ENCODE measurements at places on chromosomes 12 and 14.

- no peak for DNase-seq
Measured at GRCh38 chr12:101527682-101528081, 52.5 kb downstream of the SPIC start.

DNA sequence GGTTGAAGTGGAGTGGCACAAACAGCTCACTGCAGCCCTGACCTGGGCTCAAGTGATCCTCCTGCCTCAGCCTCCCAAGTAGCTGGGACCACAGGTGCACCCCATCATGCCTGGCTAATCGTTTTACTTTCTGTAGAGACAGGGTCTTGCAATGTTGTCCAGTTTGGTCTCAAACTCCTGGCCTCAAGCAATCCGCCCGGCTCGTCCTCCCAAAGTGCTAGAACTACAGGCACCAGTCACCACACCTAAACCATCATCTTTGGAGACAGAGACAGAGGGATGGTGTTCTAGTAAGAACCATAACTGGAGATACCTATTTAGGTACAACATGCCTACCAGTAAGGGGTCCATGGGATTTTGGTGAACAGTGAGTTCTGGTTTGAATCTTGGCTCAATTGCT lies 2.5 kb upstream of the DDX23 start:
- DNase-seq, result no peak

- no peak for DNase-seq
Measured at GRCh38 chr12:57996520-57996919, 55.2 kb downstream of the ATP23 start.

- DNase-seq, result no peak
Measured at GRCh38 chr12:31508436-31509150, 82.3 kb downstream of the DENND5B start.

DNA sequence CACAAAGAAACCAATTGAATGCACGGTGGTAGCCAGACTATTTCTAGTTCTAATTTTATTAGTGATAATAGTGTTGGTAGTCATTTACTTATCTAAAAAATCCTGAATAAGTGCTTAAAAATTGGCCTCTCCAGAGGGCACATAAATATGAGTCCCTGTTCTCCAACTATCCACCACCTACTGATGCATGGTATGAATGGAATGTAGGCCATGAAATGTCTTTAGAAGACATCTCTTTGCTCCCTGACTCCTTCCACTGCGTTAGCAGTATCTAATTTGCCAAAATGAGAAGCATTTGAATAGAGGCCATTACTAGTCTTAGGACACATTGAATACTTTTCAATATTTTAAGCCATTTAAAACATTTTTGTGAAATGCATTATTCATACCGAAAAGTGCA lies 261.7 kb downstream of the LRFN5 start:
- DNase-seq, result no peak

GRCh38 chr14:26344596-26344995 lies 253.2 kb downstream of the NOVA1 start:
- no peak for DNase-seq

GRCh38 chr12:31597066-31597465 lies 6.1 kb upstream of the DENND5B start:
- no peak for DNase-seq

- no peak for DNase-seq
Measured at GRCh38 chr12:99059824-99060511, 414.9 kb downstream of the APAF1 start.

GRCh38 chr12:53176750-53177149 lies 3.8 kb upstream of the ZNF740 start:
- DNase-seq, result no peak

DNA sequence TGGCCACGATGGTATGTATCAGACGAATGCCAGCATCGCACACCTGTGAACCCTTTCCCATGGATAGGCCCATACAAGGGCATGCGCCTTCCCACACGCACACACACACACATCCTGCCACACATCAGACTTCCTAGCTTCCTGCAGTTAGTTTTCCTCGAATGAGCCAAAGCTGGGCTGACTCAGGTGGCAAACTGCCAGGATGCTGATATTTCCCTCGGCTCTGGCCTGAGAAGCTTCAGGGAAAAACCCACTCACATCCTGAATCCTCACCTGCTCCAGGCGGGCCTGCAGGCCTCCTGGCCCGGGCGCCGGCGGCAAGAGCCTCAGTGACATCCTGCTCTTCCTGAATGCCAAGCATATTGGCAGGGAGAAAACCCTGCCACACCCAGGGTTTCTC lies 22.4 kb downstream of the CALM1 start:
- no peak for DNase-seq

DNA sequence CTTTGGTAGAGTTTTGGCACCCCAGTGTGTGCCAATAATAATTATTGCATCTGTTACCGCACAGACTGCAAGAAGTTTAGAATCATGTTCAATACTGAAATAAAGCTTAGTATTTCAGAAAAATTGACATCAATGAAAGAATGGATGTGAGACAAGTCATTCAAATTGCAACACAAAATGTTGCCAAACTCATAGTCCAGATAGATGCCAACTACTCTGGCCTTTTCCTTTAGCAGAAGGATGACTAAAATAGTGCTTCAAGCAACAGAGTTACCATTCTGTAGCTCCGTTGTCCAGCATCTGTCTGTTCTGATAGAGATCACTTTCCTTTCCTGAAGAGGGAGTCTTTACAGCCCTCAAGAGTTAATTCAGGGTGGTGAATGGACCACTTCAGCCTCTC lies 77.5 kb downstream of the LIN7A start:
- no peak for DNase-seq

GRCh38 chr12:3164454-3165077 lies 87.4 kb downstream of the TSPAN9 start:
- no peak for DNase-seq

- no peak for DNase-seq
Measured at GRCh38 chr14:74350928-74351323, 2.7 kb downstream of the VRTN start.

GRCh38 chr12:54689034-54689372 lies 40.8 kb upstream of the DCD start:
- no peak for DNase-seq

GRCh38 chr12:121825041-121825523 lies 21.3 kb downstream of the SETD1B start:
- no peak for DNase-seq

DNA sequence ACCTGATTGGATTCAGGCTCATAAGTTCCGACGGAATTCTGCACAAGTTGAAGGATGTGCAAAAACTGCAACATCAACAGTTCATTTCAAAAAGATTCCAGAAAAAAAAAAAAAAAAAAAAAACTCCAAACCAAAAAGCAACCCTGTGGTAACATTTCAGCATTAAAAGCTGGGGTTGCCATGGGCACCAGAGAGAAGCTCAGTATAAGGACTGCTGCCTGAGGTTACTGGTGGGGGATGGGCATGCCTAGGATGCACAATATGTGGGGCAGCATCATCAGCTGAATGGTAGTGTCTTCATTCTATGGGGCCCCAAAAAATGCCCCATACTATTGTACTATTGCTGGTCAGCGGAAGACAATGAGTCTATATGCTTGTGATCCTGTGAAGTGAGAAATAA lies 44.7 kb downstream of the MBIP start:
- DNase-seq, result no peak

GRCh38 chr12:77679686-77680085 lies 151.0 kb upstream of the NAV3 start:
- no peak for DNase-seq

GRCh38 chr12:43235721-43236120 lies 316.3 kb downstream of the ADAMTS20 start:
- no peak for DNase-seq
